ENCODE measurements at places on chromosomes 4 and X.

GRCh38 chr4:3629665-3630064, 97.4 kb upstream of the LRPAP1 start:
- no peak for DNase-seq

DNA sequence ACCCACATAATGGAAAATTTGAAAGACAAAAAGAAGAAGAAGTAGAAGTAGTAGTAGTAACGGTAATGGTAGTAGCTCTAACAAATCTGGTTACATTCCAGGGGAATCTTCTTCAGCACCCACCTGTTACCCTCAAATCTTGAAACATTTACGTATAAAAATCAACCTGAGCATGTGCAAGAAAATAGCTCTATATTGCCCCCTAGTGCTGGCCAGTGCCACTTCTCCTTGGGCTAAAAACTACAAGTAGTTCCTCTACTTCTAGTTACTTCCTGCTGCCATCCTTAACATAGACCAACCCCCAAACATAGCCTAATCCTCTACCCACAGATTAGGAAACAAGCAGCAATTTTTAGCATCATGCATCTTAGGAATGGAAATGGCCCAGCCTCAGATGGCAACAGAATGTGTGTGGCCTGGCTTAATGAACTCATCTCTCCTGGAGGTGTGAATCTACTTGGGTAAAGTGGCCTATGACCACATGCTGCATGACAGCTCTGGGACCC, 3.1 kb downstream of the PDGFC start:
- peak; percentile 95 for DNase-seq

DNA sequence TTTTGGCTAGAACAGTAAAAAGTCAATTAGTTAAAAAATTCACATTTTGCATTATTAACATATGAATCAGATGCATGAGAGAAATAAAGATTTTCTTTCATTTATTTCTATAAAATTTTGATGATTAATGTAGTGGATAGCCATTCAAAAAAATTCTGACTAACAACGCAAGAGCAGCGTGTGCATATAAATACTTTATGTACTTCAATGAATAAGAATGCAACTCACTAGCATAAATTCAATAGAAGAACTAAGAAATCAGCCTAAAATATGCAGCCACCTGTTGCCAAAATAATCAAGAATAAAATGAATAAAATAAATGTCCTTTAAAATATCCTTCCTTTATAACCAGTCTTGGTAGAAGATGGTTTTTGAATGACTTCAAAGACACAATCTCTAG, 471.9 kb downstream of the PDGFC start:
- DNase-seq, result no peak

DNA sequence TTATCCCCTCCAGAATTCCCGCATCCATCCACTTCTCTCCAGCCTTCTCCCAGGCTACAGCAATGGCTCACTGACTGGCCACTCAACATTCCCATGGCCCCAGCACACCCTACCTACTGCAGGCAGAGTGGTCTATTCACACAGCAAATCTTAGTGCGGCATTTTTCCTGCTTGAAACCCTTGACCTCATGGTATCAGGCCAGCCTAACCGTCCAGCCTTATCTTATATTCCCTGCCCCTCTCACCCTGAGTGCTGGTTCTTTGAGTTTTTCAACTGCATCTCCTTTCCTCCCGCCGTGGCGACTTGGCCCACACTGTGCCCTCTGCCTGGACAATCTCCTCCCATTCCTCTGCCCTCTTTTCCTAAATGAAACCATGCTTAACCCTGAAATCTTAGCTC, 10.0 kb upstream of the S100G start:
- no peak for DNase-seq

DNA sequence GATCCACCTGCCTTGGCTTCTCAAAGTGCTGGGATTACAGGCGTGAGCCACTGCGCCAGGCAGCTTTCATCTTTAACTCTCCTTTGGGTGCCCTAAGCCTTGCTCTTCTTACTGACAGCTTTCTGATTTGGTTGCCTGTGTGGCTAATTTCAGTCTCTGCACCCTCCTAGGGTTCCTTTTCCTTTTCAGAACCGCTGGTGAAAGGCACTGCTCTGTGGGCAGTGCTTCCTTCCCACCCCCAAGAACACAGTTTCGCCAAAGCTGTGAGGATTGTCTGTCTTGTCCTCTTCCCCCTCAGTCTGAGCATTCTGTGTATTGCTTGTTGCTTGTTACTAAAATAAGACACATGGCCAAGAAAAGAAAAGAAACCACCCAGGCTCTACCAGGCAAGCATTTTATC, 101.4 kb upstream of the FRMPD3 start:
- DNase-seq, result no peak

GRCh38 chrX:154546354-154547244, at the start of gene G6PD:
Gene G6PD (minus strand): TSS chrX:154546846. CDS start chrX:154546155, 691 bp downstream.
- DNase-seq, result no peak

DNA sequence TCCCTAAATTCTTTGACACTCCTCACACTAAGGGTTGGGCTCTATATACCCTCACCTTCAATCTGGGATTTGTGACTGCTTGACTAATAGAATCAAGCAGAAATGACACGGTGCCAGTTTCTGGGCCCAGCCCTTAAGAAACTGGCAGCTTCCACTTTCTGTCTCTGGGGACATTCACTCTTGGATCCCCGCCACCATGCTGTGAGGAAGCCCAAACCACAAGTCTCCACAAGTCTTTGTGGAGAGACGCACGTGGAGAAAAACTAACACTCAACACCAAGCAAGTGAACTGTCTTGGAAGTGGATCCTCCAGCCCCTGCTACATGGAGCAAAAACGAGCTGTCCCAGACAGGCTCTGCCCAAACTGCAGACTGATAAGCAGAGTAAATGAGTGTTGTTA, 1.1 kb upstream of the EDNRA start:
- no peak for DNase-seq

- DNase-seq, result no peak
These were observed 261.0 kb downstream of the PDGFC start for GRCh38 chr4:156710365-156711192.

- DNase-seq, result no peak
These were observed 71.6 kb downstream of the ZNF827 start for GRCh38 chr4:145866991-145867390.

- no peak for DNase-seq
These were observed 93.4 kb upstream of the MCF2 start for GRCh38 chrX:139801397-139801813.
